ENCODE measurements at places on chromosomes 12 and 14.

DNA sequence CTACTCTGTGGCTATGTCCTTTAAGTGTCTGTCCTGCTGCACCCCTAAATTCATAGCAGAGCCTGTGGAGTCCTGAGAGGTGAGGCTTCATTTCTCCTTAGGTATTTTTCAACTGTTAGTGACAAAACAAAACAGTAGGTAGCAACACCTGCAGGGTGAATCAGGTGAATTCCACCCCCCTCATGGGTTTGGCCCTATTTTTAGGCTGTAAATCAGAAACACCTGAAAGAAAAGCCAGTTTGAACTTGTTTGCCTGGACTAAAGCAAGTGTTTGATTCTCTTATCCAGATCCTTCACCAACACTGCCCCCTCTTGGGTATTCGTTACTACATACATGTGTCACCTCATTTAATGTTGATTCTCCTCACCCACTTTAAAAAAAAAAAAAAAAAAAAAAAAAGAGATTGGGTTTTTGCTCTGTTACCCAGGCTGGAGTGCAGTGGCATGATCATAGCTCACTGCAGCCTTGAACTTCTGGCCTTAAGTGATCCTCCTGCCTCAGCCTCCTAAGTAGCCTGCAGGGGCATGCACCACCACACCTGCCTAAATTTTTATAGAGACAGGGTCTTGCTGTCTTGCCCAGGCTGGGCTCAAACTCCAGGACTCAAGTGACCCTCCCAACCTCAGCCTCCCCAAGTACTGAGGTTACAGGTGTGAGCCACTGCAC lies 10.3 kb downstream of the TBPL2 start:
- peak; percentile 86 for DNase-seq

DNA sequence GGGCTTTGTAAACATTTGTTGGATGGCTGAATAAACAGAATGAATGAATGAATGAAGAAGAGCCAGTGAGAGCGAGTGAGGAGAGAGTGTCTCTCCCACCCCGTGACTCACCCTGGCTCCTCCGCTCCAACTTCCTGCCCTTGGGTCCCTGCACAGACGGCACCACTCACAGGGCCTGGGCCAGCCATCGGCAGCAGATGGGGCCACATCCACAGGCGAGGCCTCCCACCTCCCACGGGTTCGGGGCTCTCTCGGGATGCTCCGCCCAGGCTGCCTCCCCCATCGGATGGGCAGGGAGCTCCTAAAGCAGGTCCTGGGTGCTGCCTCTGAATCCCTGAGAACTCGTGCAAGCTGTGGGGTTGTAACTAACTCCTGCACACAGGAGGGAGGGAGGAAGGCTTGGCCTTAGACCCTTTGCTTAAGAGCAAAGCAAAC lies 41.3 kb downstream of the CCNK start:
- peak; percentile 65 for DNase-seq

GRCh38 chr12:47763481-47764346 lies 5.0 kb upstream of the RAPGEF3 start:
- DNase-seq, result no peak

DNA sequence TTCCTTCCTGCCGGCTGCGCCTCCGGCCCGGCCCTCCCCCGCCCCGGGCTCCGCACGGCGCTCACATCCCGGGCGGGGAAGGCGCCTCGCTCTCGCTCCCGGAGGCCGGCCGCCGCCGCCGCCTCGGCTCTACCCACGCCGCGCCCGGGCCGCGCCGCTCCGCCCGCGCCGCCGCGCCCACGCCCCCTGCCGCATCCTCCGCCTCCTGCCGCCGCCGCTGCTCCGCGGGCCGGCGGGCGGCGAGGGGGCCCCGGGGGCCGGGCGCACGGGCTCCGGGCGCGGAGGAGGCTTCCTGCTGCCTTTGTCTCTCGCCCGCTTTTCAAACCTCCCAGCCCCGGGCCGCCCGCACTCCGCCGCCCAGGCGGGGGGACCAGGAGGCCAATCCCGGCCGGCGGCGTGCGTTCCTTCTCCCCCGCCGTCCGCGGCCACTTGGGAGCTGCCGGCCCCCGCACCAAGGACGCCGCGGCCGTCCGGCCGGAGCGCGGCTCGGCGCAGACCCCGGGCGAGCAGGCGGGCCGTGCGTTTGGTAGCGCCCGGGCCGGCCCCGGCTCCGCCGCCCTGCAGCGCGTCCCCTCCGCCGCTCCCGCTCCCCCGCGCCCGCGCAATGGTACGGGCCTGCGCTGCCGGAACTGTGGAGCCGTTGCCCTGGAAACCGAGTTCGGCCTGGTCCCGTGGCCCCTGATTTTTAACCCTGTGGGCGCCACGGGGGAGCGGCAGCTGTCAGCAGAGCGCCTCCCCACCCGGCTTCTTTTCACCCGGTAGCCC lies at the start of gene FBXL14:
Gene FBXL14 (minus strand): TSS at position 321 of the 765 bp plus-strand sequence. CDS start 515 bp downstream, outside the sequence.
- DNase-seq, result peak; percentile 94

- no peak for DNase-seq
Observed at GRCh38 chr14:23123419-23123818, 4.4 kb upstream of the CEBPE start.

DNA sequence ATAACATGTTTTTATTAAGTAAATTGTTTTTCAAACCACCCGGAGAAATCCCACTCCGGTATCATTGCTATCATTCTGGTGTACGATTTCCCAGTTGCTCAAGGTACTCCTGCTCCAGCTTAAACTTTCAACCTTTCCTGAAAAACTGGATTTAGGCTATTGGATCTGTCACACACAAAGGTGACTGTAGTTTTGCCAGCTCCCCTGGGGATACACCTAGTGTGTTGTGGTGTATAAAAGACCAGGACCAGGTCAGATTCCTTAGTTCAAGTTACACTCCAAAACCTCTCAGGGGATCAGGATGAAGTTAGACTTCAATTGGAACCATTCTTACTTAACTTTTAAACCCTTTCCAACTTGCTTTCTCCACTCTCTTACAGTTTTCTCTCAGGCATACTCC lies 303.9 kb downstream of the NOVA1 start:
- no peak for DNase-seq

GRCh38 chr14:88233915-88234314 lies 89.2 kb downstream of the KCNK10 start:
- DNase-seq, result peak; percentile 8

DNA sequence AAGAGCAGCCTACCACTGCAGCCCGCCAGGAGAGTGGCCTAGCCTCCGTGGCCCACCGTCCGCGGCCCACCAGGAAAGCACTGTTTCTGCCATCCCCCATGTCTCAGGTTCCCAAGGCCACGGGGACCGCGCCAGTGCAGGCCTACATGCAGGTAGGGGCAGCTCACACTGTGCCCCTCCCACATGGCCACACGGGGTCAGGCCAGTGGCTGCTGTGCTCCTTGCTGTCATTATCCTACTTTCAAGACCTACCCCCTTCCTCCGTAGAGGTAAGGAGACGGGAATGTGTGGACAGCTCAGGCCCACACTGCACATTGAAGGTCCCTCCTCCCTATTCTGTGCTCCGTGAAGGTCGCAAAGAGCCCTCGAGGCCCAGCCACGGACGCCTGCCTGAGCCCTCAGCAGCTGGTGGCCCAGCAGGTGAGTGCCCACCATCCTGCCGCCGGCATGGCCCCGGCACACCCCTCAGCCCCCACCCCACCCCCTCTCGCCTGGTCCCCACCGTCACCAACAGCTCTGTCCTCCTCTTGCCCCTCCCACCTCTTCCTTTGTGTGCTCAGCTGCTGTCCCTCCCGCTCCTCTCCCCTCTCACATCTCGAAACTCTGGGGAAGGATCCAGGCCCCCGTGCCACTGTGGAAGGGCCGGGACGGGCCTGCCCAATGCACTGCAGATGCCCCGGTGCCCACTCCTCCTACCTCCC lies 10.0 kb downstream of the DDX51 start:
- DNase-seq, result no peak

GRCh38 chr14:104228221-104228620 lies 89.8 kb downstream of the KIF26A start:
- DNase-seq, result no peak

GRCh38 chr12:100721169-100721568 lies 73.4 kb upstream of the ANO4 start:
- DNase-seq, result no peak

DNA sequence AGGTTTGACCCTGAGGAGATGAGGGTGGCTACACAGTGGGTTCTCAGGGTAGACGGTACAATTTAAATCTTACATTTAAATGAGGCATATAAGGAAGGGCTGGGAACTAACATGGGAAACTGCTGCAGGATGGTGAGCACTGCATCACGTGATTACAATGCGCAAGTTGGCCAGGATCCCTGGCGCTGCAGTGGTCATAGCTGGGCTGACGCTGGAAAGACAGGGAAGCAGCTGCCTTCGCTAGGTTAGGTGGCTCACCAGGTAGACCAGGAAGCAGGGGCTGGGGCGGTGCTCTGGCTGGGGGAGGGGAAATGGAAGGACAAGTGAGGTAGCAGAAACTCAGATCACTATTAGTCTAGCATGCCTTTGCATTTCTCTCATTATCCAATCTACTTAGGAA lies 149.9 kb downstream of the FOXN3 start:
- peak; percentile 58 for DNase-seq

- DNase-seq, result no peak
Observed at GRCh38 chr14:96189281-96189711, 15.3 kb upstream of the BDKRB2 start.

- peak; percentile 75 for DNase-seq
Observed at GRCh38 chr14:24734917-24735500, 101.0 kb upstream of the GZMB start.

DNA sequence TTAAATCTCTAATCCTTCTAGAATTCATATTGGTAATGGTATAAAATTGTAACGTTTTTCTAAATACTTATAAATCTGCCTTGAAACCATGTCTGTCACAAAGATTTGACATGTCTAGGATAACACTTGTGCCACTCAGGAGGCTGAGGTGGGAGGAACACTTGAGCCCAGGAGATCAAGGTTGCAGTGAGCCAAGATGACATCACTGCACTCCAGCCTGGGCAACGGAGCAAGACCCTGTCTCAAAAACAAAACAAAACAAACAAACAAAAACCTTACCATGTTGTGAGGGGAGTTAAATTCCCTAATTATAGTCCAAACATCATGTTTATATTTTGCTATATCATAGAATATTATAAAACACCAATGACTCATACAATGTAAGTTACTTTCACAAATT lies 317.5 kb upstream of the SOX5 start:
- no peak for DNase-seq

GRCh38 chr12:8065991-8066594 lies at the start of gene C3AR1:
TSS of gene C3AR1 (minus strand) at chr12:8066359. CDS start at chr12:8060185, 6,174 bp downstream.
- peak; percentile 91 for DNase-seq

DNA sequence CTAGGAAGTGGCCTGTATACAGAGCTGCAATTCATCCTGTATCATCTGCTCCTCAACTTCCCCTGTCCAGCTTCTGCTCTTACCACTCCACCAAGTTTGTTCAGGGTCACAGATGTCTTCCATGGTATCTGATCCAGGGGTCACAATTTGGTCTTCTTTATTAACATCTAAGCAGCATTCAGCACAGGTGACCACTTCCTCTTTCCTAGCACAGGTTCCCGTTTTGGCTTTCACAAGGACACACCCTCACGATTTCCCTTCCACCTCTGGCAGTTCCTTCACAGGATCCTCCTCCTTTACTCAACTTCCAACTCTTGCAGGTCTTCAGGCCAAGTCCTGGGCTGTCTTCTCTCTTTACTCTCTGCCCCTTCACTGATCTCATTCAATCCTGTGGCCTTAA lies 93.6 kb downstream of the TTC7B start:
- no peak for DNase-seq

GRCh38 chr12:98758331-98758730 lies 113.2 kb downstream of the APAF1 start:
- DNase-seq, result no peak

GRCh38 chr14:76687611-76688382 lies 73.5 kb upstream of the VASH1 start:
- DNase-seq, result no peak

- peak; percentile 76 for DNase-seq
Observed at GRCh38 chr12:111766608-111767361, at the start of gene ALDH2. TSS of gene ALDH2 (plus strand) at chr12:111766933. CDS start at chr12:111766983, 50 bp downstream.

DNA sequence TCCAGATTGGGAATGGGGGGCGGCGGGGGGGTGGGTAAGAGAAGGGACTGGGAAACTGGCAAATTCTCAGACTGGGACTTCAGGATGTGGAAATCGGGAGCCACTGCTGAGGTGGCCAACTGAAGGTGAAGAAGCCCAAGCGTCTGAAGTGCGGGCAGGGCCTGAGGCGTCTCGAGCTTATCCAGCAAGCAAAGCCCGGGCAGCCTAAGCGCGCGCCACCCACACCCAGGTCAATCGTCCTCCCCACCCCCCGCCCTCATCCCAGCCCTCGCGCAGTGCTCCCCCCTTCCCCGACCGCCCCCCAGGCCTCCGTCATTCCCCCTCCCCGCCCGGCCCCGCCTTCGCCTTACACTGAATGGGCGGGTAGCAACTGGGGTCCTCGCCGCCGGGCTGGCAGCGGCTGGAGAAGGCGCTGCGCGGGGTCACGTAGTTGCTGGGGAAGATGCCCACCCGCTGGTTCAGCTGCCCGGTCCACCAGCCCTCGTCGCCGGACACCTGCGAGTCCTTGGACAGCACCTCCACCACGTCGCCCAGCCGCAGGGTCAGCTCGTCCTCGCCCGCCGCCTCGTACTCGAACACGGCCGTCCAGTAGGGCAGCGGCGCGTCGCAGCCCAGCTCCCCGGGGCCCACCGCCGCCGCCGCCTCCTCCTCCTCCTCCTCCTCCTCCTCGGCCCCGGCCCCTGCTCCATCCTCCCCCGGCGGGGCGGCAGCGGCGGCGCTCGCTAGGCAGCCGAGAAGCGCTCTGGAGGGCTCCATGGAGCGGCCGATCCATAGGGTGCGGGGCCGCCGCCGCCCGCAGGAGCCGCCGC lies 693 bp downstream of the MAP3K9 start:
- DNase-seq, result no peak

DNA sequence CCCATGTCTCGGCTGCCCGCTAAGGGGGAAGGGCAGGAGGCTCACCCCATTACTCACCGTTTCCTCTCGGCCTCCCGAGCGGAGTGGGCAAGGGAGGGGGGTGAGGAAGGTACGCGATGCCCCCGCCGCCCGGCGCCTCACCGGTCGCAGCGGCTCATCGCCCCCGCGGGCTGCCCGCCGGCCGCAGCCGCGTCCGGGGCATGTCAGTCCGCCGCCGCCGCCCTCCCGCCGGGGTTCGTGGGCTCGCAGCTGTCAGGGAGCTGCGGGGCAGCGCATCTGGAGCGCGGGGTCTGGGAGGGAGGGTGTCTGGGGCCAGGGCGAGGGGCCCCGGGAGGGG lies 461 bp downstream of the SLC8A3 start:
- peak; percentile 14 for DNase-seq

DNA sequence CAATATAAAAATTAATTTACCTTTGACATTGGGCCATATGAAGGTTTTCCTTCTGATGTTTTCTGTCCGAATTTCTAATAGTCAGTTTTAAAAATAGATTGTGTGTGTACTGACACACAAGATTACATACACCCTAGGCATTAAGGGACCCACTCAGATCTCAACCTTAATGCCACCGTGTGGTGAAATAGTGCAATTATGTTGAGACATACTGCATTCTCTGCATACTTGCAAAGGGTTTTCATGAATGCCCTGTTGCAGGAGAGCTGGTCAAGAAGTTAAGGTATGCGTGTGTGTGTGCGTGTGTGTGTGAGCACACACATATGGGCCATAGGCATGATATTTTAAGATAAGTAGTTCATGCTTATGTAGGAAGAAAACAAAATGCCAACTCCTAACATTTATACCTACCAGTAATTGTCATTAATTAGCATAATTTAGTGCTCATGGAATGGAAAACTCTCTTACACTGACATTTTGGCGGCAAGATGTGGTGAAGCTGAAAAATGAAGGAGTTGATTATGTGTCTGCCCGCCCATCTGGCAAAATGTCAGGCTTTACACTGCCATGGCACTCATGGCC lies 58.8 kb downstream of the PIK3C2G start:
- peak; percentile 15 for DNase-seq

Data from lung microvascular endothelial cell (primary cell).